Activated T-cell treated with anti-CD3 and anti-CD28 coated beads, Interleukin-2, amount 50 U/mL, for 1 hour (primary cell): ENCODE measurements at places on chromosomes 3 and 15.

- DNase-seq: no peak
Measured at GRCh38 chr3:132416161-132416560, 1.1 kb upstream of the DNAJC13 start.

DNA sequence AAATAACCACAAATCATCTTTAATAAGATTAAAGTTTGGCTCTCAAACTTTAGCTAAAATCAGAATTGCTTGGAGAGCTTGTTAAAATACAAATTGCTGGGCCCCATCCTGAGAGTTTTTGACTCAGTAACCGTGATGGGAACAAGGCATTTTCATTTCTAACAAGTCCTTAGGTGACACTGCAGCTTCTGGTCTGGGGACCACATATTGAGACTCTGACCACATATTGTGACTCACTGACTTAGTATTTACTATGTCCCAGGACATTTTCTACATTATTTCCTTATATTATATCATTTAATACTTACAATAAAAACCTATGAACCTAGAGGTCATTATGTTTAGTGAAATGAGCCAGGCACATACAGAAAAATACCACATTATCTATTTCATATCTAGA, 164.5 kb downstream of the ZMAT3 start:
- no peak for DNase-seq

DNA sequence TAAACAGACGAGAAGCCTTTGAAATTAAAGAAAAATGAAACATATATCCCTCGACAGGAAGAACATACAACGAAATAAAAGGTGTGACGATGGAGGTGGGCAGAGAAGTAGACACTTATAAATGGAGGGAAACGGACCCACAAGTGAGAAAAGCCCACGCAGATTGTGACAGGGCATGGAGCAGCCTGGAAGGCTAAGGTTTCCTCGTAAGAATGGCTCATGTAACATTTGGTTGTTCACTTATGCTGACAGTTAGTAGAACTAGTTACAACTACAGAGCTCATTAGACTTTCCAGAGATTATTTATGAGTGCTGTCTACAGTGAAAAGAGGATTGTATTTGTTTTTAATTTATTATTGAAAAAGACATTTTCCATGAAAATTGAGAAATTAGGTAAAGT, 82.6 kb downstream of the NR1I2 start:
- DNase-seq: no peak

DNA sequence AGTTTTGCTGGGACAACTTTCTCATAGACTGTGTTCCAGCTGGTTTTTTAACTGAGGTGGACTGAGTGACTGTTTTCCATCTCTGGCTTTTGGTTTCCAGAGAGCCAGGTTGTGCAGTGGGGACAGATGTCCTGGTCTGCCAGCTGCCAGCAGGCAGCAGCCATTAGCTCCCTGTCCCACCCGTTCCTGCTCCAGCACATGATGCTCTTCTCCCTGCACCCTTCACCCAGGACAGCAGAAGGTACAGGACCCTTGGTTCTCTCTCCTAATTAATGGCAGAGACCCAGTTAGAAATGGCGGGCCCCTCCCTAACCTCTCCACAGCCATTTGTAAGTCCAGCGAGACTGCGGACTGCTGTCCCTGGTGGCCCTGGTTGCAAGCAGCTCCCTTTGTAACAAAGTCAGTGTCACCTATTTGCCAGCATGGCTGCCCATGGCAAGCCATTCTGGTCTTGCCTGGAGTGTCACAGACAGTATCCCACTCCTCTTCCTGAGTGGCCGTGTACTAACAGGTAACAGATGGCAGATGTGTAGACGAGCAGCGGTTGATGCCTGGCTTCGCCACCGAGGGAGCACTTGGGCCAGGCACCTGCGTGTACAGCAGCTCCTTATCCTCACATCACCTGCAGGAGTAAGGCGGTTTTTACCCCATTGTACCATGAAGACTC, 148.3 kb downstream of the DNAJB8 start:
- no peak for DNase-seq

DNA sequence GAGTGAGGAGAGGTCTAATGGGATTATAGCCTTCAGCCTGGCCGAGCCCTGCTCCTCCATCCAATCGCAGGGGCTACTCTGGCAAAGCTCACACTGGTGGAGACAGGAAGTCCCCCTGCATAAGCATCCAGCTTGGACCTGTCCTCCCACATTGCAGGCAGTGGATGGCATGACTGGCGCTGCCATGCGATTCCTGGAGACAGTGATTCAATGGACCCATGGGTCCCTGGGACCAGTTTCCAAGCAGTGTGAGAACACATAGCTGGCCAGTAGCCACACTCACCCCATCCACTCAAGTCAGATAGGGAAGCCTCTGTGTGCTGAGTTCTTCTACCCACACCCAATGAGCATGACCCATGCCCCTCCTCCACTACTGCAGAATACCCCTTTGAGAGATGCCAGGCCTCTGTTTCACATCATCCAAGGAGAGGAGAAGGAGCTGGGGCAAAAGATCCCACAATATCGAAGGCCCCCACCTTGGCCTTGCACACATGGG, 18.1 kb upstream of the POC1A start:
- no peak for DNase-seq

- no peak for DNase-seq
Measured at GRCh38 chr15:40412095-40412759, 6.6 kb downstream of the IVD start.

DNA sequence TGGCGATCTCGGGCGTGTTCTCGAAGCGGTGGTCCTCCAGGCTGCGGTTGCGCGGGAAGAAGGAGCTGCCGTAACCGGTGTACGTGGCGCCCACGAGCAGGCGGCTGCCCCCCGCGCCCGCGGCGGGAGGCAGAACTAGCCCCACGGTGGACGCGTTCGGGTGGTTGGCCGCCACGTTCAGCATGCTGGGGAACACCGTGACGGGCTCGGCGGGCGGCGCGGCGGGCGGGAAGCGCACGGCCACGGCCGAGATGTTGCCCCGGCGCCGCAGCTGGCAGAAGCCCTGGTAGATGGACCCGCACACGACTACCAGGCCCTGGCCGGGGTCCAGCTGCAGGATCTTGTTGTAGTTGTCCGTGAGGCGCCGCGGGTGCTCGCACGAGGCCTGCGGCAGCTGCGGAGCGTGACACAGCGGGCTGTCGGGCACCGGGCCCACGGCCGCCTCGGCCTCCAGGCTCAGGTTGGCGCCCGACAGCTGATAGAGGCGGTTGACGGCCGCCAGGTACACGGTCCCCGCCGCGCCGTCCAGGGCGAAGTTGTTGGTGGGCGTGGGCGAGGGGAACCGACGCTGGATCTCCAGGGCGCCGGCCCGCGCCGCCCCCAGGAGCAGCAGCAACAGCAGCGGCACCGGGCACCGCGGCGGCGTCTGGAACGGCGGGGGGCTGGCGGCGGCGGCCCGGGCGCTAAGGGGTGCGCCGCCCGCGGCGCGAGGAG, 397 bp downstream of the PLXND1 start:
- no peak for DNase-seq

DNA sequence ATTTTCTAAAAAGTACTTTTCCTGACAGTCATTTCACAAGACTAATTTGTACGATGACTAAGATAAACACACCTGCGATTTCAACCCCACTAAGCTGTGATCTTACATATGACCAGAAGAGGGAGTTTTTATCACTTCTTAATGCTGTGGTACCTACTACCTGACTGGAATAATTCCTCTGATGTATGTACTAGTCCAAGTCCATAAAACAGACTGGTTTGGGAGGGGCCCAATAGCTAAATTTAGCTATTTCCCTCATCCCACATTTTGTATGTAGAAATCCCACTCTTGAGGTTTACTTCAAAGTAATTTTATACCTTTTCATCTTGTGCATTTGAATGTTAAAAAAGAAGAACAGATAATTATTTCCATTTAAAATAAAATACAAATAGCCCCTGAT, 49.7 kb upstream of the SCAANT1 start:
- DNase-seq: no peak

DNA sequence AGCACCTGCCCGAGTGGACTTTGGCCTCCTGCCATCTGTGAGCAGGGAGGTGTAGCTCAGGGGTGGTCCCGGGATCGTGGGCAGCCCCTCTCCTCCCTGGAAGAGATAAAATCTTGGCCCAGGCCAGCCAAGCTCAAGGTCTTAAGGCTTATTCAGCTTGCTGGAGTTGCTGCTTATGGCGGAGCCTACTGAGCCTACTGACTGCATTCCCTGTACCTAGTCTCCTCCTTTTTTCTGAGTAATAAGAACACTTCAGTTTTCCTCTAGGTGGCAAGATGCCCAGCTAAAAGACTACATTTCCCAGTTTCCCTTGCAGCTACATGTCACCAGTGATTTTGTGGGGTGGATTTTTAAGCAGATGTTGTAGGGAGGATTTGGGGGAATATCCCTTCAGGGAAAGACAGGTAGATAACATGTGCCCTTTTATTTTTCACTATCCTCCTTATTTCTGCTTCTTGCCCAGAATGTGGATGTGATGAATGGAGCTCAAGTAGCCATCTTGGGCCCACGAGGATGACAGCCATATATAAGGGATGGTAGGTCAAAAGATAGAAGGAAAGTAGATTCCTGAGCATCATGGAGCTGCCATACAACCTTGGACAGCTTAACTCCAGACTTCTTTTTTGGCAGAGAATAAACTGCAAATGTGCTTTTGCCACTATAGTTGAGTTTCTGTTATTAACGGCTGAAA, 41.4 kb upstream of the INSYN1 start:
- DNase-seq: no peak

DNA sequence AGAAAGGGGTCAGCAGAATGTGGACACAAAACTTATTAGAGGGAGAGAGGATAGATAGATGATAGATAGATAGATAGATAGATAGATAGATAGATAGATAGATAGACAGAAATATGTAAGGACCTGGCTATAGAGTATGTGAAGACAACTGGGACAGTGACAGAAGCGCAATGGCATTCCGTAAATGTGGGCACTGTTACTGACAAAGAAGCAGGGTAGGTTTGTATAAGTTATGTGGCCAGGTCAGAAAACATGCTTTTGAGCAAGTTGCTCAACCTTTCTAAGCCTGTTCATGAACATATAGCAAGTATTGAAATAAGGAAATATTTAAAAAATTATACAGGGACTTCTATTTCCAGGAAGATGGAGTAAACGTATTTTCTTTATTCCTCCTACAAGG, 17.3 kb upstream of the SNTN start:
- DNase-seq: no peak

GRCh38 chr3:185757176-185757575, 67.7 kb downstream of the IGF2BP2 start:
- no peak for DNase-seq

- no peak for DNase-seq
Measured at GRCh38 chr3:149667576-149667975, 9.8 kb upstream of the WWTR1 start.

- DNase-seq: no peak
Measured at GRCh38 chr15:64048781-64049460, 2.6 kb upstream of the DAPK2 start.

GRCh38 chr3:38226273-38226672, 39.3 kb upstream of the SLC22A13 start:
- no peak for DNase-seq

DNA sequence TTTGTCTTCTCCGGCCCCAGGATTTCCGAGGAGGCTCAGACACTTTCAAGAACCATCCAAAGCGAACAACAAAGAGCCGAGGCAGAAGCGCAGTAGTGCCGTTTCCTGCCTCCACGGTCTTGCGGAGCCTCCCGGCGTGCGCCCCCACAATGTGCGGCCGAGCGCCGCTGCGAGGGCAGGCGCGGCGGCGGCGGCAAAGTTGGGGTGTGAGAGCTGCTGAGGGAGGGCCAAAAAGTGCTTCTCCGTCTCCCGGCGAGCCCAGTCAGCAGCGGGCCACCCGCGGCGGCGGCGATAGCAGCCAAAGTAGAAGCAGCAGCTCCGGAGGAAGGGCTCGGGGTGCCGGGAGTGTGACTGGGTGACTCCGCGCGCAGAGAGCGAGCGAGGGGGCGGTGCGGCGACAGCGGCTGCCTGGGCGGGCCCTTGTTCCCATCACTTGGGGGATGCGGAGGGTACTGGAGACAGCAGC, 749.1 kb downstream of the ROBO1 start:
- peak; percentile 17 for DNase-seq

DNA sequence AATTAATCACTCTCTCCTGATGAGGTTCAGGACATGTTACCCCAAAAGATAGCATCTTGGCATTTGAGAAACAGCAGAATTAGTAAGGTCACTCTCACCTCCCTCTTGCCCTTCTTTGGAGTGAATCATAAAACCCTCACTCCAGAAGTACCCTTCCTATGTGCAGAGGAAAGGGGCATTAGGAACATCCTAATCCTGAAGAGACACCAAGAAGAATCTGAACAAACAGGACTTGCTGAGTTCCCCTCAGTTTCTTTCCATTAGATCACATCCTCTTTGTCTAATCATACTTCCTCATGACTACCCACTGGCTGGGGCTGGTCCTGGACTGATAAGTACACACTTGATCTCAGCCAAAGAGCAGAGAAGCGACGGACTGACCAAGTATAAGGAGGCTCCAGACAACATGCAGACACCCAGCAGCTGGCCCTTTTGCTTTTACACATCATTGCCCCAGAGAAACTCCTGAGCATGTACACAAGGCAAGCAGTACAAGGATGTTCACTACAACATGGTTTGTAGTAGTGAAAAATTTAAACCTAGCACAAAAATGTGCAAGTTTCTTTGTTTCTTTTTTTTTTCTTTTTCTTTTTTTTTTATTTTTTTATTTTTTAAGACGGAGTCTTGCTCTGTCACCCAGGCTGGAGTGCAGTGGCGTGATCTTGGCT, 15.0 kb upstream of the TM6SF1 start:
- DNase-seq: no peak

- no peak for DNase-seq
Measured at GRCh38 chr15:89244574-89244903, 760 bp downstream of the FANCI start.

- no peak for DNase-seq
Measured at GRCh38 chr15:48806151-48806550, 4.7 kb downstream of the CEP152 start.

- no peak for DNase-seq
Measured at GRCh38 chr3:18144571-18144970, 280.6 kb downstream of the SATB1 start.

DNA sequence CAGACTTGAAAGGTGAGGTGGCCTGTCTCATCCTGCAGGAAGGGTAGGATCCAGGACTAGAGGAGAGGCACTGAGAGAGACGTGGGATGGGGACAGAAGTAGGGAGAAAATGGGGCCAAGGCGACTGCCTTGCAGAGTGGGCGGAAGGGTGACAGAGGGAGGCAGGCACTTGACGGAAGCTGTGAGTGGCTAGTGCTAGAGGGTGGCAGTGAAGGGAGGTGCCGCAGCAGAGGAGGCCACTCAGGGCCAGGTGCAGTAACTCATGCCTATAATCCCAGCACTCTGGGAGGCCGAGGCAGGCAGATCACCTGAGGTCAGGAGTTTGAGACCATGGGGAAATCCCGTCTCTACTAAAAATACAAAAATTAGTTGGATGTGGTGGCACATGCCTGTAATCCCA, 7.3 kb downstream of the CCDC33 start:
- DNase-seq: no peak

- no peak for DNase-seq
Measured at GRCh38 chr3:49327485-49327884, 12.4 kb downstream of the USP4 start.

DNA sequence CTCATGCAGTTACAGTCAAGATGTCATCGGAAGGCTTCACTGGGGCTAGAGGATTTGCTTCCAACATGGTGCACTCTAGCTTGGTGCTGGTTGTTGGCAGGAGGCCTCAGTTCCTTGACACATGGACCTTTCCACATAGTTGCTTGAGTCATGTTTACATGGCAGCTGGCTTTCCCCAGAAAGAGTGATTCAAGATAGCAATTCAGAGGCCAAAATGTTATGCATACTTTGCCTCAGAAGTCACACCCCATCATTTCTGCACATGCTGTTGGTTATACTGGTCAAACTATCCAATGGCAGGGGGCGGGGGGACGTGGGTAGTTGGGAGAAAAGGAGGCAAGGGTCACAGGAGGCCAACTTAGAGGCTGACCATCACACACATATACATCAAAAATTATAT, 58.7 kb downstream of the FOXB1 start:
- DNase-seq: no peak

GRCh38 chr3:66398228-66399025, 102.4 kb downstream of the LRIG1 start:
- DNase-seq: no peak
